D721Med (cell line): ENCODE measurements at places on chromosomes 3 and 15.

DNA sequence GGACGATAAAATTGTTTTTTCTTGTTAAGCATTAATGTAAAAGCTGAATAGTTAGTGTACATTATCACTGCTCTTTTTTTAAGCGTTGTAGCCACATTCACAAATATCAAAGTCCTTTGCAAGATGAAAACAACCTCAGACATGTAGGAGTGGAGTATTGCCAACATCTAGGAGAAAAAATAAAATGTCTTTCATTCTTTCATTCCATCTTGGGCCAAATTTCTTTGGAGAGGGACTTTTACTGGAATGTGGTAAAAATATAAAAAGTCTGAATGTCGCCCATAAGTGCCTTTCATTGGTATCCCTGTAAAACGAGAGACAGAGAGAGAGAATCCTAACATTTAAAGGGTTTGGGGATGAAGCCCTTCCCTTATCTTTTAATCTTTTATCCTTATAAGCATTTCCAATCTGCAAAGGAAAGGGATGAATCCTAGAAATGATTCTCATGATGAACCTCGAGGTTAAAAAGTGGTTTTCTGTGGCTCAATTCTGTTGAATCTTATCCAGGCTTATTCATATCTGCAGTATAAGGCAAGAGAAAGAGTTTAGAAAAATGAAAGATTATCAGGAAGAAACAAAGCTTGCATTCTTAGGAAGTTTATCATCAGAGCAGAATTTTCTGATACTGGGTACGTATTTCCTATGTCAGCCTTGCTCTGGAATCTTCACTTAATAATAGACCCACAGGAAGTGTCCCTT, 1031.7 kb downstream of the MCTP2 start:
- no peak for DNase-seq

DNA sequence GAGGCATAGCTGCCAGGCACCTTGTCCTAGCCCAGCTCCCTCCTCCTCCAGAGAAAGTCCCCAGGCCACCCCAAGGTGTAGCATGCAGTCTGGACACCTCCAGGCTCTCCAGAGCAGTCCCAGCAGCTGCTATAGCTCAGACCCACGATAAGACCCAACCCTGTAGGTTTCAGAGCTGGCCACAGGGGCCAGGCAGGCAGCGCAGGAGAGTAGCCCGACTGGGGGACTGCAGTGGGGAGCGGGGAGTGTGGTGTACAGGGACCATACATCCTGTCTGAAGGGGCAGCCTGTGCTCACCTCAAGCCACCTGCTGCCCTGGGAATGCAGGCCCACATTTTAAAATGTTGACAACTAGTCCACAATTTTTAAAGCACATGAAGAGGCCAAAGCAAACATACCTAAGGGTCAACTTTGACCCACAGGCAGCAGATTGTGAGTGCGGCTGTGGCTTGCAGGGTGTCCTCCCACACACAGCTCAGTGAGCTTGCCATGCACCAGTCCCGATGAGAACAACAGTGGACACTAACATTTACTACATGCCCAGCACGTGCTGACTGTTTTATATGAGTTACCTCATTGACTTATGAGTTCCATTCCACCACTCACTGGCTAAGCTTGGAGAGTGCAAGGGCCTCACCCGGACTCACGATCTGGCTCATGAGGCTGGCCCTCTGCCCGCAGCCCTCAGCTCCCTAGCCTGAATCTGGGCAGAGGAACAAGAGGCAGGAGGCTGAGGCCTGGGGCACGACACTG, 81.4 kb downstream of the DNAJB8 start:
- no peak for DNase-seq

DNA sequence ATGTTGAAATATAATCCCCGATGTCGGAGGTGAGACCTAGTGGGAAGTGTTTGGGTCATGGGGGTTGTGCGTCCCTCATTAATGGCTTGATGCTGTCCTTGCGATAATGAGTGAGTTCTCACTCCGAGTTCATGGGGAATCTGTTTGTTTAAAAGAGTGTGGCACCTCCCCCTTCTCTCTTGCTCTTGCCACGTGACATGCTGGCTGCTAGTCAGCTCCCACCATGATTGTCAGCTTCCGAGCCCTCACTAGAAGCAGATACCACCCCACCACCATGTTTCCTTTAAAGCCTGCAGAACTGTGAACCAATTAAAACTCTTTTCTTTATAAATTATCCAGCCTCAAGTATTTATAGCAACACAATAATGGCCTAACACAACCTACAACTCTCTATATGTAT, 166.3 kb upstream of the MBNL1 start:
- no peak for DNase-seq

- DNase-seq, result no peak
Observed at GRCh38 chr15:80106051-80106450, 46.6 kb downstream of the ZFAND6 start.

DNA sequence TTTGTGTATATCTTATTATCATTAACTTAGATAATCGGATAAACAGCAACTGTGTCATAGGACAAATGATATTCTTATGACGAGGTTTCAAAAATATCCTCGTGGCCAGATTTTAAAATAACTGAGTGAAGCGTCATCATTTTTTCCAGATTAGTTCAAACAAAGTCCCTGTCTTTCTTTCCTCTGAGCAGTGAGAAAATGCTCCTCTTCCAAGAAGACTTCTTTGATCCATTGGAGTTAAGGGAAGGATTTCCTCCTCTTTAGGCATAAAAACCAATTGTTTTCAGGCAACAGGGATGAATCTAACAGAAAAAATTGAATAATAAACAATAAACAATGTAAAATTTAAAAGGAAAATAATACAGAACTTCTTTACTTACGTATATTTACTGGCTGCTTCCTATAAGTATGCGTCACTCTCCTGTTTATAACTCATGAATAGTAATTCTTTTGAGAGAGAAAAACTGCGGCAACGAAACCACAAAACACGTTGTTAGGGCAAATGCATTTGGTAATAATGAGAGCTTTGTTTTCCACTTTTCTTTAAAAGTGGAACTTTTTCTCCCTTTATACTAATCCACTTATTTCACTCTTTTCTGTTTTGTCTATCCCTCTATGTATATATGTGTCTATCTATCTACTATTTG, 419.4 kb upstream of the ONECUT1 start:
- no peak for DNase-seq

DNA sequence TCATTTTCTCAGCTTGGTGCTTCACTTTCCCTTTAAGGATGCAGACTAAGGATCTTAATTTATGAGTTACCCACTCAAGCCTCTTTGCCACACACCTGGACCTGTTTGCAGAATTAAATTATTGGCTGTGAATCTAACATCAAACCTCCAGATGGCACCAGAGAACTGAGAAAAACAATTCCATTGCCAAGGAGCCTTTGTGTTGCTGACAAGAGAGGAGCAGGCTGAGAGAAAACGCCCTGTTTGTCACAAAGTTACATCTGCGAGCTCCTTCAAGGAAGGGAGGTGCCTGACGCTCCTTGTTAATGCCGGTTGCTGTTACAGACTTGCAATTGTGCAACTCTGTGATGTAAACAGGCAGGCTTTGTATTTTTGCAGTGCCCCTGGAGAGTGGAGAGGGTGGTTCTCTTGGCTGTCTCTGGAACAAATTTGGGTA, 36.3 kb upstream of the TMC3 start:
- no peak for DNase-seq

DNA sequence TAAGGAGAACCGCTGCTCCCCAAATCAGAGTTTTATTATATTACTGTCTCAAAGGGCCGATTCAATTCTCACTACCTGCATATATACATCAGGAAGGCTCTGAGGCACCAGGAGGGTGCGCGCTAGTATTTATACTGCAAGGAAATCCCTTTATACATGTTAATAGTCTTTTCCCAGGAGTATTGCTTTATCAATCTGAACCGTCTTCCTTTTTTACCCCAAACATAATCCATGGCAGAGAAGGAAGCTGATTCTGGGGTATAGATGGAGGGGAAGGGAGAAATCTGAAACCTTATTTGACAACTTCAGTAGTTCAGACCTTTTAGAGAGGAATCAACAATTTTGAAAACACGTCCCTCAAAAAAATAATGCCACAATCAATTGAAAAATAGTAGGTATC, at the start of gene POU1F1:
Gene POU1F1, minus strand, starts transcription at position 101 of the 400 bp plus-strand sequence. CDS start 122 bp downstream, outside the sequence.
- DNase-seq, result no peak

- peak; percentile 44 for DNase-seq
Observed at GRCh38 chr3:11130385-11130784, 23.9 kb upstream of the HRH1 start.

DNA sequence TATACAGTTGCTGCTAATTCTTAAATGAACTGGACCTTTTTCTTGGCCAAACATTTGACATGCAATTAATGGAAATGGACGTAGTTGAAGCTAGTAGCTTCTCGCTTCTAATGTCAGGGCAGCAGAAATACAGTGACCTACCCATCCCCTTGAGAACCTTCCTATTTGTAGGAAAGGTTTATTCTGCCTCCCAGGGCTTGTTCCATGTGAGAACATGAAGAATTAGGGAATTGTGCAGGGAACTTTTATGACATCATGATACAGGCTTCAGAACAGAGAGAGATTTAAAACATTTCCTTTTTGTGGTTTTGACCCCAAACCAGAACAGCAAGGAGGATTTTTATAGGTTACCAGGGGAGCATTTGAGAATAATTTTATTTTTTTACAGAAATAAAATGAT, 406.6 kb upstream of the PPP2R3A start:
- DNase-seq, result no peak

GRCh38 chr15:66630801-66631351, 65.1 kb upstream of the LCTL start:
- DNase-seq, result no peak

- DNase-seq, result no peak
Observed at GRCh38 chr3:154749514-154749913, 319.5 kb upstream of the GPR149 start.

DNA sequence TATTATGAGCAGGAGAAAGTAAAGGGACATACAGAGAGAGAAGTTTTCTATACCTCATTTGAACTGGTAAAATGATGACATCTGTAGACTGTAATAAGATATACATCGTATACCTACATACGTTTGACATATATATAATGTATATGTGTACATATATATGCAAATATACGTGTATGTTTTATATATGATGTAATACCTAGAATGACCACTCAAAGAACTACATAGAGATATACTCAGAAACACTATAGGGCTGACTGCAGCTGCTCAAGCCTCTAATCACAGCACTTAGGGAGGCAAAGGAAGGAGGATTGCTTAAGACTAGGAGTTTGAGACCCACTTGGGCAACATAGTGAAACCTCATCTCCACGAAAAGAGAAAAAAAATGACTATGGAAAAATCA, 48.5 kb upstream of the MCTP2 start:
- no peak for DNase-seq

GRCh38 chr15:27468151-27468591, 497.2 kb downstream of the GABRG3 start:
- no peak for DNase-seq

GRCh38 chr3:66483006-66483405, 17.8 kb downstream of the LRIG1 start:
- DNase-seq, result no peak

DNA sequence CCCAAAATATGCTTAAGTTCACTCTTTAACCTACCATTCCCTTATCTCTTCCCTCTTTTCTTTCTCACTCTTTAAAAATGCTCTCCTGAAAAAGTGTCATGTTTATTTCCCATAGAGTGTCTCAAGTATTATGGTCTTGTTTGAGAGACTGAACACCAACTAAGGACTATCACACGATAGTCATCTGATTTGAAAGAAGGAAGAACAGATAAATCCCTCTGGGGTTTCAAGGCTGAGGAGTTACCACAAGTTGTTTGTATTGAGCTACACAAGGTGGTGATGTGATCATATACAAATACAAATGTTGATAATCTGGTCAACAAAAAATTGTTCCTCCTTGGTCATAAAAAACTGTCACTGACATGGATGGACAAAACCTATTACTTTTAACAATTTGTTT, 13.8 kb downstream of the MEIS2 start:
- no peak for DNase-seq

GRCh38 chr15:52105846-52106245, 6.7 kb downstream of the BCL2L10 start:
- DNase-seq, result no peak

- DNase-seq, result no peak
Observed at GRCh38 chr15:60651734-60652141, 172.8 kb upstream of the ICE2 start.

- DNase-seq, result no peak
Observed at GRCh38 chr3:73029321-73029796, 32.1 kb upstream of the EBLN2 start.

- DNase-seq, result no peak
Observed at GRCh38 chr3:186664506-186664905, 1.3 kb upstream of the HRG start.

DNA sequence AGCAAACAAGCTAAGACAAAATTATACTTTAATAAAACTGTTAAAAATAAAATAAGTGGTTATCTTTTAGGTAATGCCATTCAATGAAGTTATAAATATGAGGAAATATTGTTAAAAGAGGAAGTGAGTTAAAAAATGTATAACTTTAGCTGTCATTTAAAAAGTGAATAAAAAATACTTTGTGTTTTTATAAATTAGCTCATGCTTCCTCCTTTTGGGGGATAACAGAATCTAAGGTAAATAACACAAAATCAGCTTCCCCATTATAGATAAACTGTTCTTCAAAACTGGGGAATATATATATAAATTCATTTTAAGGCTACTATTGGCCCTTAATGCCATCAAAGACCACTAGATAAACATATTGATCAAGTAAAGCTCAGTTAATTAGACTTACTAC, 113.7 kb upstream of the AADACL2 start:
- no peak for DNase-seq

GRCh38 chr3:28935146-28935545, 345.7 kb upstream of the RBMS3 start:
- no peak for DNase-seq

- no peak for DNase-seq
Observed at GRCh38 chr15:70587896-70588567, 175.3 kb downstream of the UACA start.

- no peak for DNase-seq
Observed at GRCh38 chr3:9192248-9193025, 57.0 kb downstream of the SRGAP3 start.

DNA sequence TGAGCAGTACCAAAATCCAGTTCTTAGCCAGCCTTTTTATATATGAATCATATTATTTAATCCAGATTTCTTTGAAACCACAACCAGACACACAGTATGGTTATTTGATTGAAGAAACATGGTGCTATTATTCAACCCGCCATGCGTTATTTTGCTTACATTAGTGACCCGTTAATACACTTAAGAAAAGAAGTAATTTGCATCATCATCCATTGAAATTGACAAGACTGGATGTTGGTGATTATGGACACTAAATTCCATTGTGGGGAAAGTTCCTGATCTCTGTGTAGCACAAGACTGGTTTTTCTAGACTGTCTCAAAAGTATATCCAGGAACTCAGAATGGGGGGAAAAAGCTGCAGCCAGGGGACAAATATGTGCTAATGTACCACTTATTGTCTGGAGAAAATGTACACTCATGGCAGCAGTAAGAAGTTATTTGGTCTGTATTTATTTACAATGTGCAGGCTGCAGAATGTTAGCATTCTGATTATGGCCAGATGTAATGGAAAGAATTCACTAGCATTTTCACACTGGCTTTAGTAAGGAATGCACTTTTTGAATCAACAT, 80.3 kb downstream of the FILIP1L start:
- DNase-seq, result no peak

DNA sequence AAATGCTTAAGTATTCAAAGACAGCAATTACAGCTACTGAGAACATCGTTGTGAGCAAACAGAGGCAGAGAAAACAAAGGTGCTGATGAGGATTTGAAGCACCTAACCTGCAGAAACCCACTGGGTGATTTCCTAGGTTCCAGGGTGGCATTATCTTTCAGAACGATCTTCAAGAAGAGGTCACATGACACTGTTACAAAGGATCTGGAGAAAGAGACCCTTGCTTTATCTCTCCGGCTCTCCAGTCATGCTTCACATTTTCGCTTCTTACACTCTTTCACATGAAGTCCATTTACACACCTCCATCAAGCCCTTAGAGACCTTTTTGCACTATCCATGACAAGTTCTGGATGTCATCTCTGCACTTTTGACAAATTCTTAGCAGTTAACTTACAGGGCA, 70.8 kb downstream of the GOLGA8B start:
- no peak for DNase-seq
